ENCODE measurements at places on chromosomes 3 and 15. TPM values are rescaled to one million over a fixed set of nuclear protein-coding genes. Genes with fewer than 3 reads are reported as not detected.
A peak's percentile ranks its signal among the peaks of the same experiment; 100 is the strongest.

DNA sequence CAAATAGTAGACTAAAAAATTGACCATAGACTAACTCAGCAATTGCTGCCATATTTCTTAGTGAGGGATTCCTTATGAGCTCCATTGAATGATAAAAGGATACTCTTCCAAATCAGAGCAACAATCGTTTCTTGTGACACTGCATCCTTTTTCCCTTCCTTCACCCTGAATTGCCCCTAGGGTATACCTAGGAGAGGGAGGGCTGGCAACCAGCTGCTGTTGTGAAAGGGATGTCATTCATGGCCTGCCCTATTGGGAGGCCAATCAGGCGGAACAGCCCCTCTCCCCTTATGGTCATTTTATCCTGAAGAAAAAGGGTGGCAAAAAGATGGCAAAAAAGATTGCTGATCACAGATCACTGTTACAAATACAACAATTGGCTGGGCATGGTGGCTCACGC is 26.3 kb downstream of the B3GNT5 start:
- no peak for DNase-seq

GRCh38 chr3:184658223-184658928 is 53.5 kb downstream of the MAGEF1 start:
- DNase-seq = no peak

CCDC54 gene
- not detected for total RNA-seq

DNA sequence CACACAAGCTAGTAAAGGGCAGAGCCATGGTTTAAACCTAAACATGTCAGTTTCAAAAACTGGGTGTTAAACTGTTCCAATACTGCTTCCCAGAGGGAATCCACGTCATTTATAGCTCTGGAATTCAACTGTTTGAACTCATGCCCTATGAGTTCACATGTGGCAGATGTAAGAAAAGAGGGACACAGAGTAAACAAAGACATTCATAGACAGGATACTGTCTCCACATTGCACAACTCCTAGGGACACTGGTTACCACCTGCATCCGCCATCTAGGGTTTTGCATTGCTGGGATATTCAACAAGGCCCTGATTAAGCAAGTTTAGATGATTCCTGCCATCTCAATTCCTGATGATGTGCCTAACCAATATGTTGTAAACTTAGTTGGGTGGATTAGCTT is 134.1 kb upstream of the COL8A1 start:
- DNase-seq = no peak

IGSF11 gene
- 3.0 TPM for total RNA-seq

CYP8B1 gene
- not detected for total RNA-seq

DNA sequence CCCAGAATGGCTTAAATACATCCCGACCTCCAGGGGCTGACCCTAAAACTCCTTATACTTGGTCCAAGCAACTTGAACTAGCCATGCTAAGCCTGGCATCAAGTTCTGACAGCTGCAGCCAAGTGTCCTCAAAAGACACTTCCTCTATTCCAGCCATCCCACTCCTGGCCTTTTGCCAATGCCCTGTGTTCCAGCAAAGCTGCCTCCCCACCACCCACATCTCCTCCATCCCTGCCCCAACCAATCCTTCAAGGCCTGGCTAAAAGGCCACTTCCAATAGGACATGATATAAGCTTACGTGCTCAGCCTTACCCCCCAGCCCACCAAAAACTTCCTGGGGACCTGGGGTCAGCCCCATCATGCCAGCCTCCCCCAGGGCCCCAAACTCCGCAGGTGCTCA is 40.9 kb downstream of the SEMA3G start:
- no peak for DNase-seq

RNU5B-1 gene
- not detected for total RNA-seq

LEKR1 gene
- total RNA-seq = 1.3 TPM

SCG5 gene
- 49.4 TPM for total RNA-seq

DNA sequence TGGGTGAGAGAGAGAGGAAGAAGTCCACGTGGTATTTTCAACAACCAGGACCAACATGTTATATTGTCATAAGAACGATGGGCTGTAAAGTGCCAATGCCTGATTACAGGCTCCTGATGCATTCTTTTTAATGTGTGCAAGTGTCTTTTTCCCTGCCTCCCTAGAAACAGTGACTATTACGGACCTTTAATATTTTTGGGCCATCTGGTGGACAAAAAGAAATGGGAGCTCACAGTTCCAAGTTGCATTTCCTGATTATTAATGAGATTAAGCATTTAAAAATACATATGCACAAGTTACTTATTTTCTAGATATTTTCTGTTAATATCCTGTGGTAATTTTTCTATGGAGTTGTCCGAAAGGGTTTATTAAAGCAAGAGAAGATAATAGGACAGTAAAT is 530.2 kb downstream of the NR2F2 start:
- no peak for DNase-seq

DNA sequence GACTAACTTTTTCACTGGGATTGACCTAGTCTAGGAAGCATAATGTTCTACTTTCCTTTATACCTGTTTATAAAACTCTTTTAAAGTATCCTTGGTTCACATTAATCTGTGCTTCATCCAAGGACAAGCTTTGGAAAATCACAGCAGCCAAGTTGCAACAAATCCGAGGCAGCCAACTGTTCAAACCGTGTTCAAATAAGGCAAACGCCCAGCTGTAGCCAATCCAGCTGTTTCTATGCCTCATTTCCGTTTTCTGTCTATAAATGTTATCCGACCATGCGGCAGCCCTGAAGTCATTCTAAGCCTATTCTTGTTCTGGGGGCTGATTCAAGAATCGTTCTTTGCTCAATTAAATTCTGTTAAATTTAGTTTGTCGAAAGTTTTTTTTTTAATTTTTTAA is 78.3 kb downstream of the FMN1 start:
- DNase-seq = no peak

TGM4 gene
- total RNA-seq = not detected

FAM81A gene
- under 0.01 TPM for total RNA-seq

- no peak for DNase-seq
Observed at GRCh38 chr3:57386307-57386706, 93.8 kb upstream of the ASB14 start.

DNA sequence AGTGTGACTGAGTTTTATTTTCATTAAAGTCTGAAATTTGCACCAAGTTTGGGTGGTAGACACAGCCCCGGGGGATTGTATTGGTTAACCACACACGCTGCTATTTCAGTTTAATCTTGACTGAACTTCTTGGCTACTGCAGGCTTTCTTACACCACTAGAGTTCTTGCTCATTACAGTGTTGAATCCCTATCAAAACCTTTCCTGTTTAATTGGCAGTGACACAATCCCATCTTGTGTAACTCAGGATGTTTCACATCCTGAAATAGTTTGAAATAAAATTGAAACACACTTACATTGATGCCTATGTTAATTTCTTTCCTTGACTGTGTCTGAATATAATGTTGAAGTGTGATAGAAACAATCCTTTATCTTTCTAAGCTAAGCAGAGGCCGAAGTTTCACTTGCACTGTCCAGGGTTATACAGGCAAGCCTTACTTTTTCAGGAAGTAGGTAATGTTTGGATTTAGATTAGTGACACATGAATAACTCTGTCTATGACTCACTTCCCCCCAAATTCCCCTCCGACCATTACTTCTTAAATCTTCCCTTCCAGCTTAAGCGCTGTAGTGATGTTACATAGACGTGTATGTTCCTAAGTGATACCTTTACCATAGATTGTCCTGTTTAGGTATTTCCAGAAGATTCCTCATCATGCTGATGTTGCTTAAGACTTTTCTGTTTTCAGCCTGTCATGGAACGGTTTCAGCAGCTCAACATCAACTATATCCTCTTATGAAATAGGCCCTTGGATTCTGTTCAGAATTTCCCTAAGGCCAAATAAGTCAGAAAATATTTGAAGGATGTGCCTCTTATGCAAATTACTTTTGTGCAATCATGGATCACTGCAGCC is 16.8 kb downstream of the ATG7 start:
- no peak for DNase-seq

GRCh38 chr15:31337352-31338031 is 10.9 kb downstream of the KLF13 start:
- DNase-seq = no peak

ERC2 gene
- total RNA-seq = 4.0 TPM

DNA sequence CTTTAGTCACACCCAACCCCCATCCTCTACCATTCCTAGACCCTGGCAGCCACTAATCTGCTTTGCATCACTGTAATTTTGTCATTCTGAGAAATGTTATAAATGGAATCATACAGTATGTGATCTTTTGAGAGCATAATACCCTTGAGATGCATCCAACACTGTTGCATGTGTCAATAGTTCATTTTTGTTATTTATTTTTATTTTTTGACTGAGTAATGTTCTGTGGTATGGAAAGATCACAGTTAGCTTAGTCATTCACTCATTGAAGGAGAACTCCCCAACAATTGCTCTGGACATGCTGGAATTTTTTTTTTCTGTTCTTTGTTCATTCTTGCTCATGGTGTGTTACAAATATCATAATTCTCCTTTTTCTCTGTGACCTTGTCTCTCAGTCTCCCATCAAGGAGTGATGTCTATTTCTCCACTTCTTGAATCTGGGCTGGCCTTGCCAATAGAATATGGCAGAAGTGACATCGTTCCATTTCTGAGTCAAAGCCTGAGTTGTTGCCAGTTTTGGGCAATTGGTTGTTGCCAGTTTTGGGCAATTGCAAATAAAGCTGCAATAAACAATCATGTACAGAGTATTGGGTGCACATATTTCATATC is 6.8 kb upstream of the ADPGK start:
- DNase-seq = no peak

DNA sequence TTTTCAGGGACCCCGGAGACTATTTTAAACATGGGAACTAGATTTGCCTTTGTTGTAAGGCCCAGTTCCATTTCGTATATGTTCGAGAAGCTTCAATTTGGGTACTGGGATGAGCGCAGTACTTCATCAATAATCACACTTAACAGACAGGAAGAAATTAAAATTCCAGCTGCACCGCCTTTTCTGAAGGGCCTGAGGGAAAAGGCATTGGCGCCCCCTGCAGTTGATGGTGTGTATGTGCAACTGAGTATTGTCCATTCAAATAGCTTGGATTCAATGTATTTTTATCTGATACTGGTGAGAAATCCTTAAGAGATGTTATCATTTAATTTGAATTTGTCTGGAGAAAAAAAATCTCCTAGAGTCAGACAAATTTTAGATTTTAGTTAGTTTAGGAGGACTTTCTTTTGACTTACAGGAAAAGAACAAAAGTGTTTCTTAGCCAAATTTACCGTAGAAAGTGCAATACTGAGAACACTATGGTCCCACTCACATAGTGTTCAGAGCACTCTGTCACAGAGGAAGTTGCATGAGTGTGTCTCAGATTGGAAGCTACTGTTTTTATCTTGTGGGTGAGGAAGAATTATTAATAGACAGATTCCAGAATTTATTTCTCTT is 5.4 kb upstream of the ALDH1A2 start:
- DNase-seq = peak; percentile 64

NR1D2 gene
- 13.0 TPM for total RNA-seq

DNA sequence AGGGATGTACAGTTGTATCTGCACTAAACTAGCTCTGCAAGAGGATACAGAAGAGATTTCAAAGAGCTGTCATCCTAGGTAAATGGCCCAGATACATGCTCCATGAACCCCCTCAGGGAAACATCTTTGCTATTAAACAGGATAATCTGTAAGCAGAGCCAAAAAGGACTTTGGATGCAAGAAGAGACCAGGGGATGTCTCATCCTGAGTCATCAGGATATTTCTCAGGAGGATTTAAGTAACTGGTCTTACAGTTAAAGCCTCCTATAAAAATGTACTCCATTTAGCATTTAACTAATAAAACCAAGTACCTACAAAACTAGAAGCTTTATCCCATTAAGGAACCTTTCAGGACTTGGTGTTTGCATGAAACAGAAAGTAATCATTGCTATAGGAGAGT is 48.2 kb upstream of the PHLDB2 start:
- DNase-seq = no peak

- no peak for DNase-seq
Observed at GRCh38 chr3:181253796-181254195, 264.3 kb upstream of the DNAJC19 start.

GRCh38 chr3:77296527-77296926 is 256.6 kb downstream of the ROBO2 start:
- DNase-seq = no peak

- DNase-seq = no peak
Observed at GRCh38 chr3:157042226-157042625, 117.7 kb downstream of the CCNL1 start.

PYGO1 gene
- total RNA-seq = 2.6 TPM

PLSCR5 gene
- total RNA-seq = not detected

- DNase-seq = no peak
Observed at GRCh38 chr3:104785947-104786346, 580.8 kb upstream of the ALCAM start.

DNA sequence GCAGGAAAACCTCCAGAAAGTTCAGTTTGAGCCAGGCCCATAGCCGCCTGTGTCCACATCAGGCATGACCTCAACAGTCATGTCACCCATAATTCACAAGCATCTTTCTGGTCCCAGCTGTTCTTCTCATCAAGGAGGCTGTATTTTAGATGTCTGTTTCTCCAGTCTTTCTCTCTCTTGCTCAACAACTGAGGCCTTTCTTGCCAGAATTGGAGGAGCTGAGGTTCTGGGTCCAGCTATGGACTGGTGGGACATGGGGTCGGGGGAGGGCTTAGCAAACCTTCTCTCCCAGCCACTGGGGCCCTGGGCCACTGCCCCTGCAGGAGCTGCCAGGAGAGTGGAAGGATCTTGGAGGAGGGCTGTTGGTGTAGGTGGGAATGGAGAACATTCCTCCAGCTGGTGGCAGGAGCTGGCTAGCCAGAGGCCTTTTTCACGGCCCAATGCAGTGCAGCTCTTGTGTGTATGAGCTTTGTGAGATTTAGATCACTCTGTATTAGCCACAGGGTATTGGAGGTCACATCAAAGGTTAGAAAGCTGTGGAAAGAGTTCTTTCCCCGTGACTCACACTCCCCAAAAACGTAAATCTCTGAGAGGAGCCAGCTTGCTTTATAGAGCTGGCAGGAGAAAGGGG is 23.5 kb downstream of the MAGEF1 start:
- DNase-seq = peak; percentile 50

DNA sequence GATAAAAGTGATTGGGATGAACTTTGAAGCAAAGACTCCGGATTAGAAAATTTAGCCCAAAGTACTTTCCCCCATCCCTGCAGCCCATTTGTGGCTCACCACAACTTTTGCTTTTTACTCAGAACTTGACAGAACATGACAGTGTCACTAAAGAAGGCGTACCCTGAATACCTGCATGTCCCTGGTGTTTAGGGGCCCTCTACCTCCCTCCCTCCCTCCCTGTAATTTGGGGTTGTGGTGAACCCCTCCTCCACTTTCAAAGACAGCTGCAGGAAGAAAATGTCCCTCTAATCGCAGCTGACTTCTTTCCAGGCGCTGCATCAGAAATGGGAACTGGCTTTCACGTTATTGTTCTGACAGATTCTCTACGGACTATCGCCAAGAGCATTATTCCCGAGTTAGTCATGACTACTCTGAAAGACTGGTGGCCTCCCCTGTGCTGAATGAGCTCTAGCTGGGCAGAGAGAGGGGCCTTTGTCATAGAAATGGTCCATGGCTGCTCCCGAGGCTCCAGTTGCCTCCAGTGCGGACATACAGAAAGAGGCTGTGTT is 93.2 kb upstream of the ARHGEF3 start:
- DNase-seq = no peak

C3orf70 gene
- 0.99 TPM for total RNA-seq

DNA sequence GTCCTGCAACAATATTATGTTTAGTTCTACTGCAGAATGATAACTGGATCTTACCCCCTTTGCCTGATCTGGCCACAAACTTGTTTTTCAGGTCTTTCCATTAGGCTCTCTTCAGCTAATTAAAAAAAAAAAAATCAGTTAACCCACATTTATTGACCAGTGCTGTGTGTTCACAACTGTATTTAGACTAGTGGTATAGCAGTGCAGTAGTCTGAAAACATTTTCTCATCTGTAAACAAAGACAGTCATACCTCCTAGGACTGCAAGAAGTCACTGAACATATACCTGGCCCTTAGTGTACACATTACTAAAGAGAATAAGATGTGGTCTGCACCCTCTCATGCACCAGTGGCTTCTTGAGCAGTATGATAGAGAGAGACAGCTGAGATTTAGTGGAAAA is 22.5 kb downstream of the LPP start:
- no peak for DNase-seq

Data from body of pancreas (tissue), 4 donors.